ENCODE measurements at places on chromosomes 7 and 10.

DNA sequence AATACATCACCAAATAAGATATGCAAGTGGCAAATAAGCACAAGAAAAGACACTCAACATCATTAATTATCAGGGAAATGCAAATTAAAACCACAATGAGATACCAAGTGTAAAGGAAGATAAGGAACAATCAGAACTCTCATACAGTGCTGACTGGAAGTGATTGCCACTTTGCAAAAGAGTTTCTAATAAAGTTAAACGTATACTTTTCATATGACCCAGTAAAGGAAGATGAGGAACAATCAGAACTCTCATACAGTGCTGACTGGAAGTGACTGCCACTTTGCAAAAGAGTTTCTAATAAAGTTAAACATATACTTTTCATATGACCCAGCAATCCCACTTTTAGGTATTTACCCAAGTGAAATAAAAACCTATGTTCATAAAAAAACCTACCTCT, 12.2 kb upstream of the JMJD1C start:
- no peak for DNase-seq

GRCh38 chr10:77026148-77026547, 611.5 kb downstream of the KCNMA1 start:
- no peak for DNase-seq

GRCh38 chr10:110643653-110644597, at the start of gene RBM20:
Gene RBM20, plus strand, starts transcription at chr10:110644336. Its CDS starts 119 bp downstream, at chr10:110644455.
- DNase-seq = no peak

DNA sequence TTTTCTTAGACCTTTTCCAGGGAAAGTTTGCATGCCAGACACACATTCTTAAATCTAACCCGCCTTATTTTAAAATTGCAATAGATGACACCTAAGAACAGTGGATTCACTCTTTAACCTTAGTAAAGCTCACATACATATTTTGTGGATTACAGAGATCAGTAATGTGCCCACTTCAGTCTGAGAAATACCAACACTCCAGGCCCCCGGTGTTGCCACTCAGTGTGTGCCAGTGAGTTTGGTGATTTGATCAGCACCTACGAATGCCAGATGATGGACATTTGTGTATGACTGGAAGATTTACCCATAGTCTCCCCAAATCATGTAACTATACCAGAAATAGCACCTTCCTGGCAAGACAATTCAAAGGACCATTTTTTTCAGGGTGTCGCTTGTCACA, 2.6 kb downstream of the LRRN3 start:
- no peak for DNase-seq

- no peak for DNase-seq
These were observed 61.6 kb upstream of the KIAA1217 start for GRCh38 chr10:24147321-24147720.

GRCh38 chr10:121437596-121437995, 160.6 kb downstream of the FGFR2 start:
- DNase-seq = no peak

GRCh38 chr10:74929197-74929596, 102.8 kb downstream of the KAT6B start:
- DNase-seq = no peak

- DNase-seq = no peak
These were observed 28.6 kb downstream of the RABGEF1 start for GRCh38 chr7:66768865-66769832.

GRCh38 chr7:22604246-22604645, 104.3 kb upstream of the STEAP1B start:
- DNase-seq = no peak

DNA sequence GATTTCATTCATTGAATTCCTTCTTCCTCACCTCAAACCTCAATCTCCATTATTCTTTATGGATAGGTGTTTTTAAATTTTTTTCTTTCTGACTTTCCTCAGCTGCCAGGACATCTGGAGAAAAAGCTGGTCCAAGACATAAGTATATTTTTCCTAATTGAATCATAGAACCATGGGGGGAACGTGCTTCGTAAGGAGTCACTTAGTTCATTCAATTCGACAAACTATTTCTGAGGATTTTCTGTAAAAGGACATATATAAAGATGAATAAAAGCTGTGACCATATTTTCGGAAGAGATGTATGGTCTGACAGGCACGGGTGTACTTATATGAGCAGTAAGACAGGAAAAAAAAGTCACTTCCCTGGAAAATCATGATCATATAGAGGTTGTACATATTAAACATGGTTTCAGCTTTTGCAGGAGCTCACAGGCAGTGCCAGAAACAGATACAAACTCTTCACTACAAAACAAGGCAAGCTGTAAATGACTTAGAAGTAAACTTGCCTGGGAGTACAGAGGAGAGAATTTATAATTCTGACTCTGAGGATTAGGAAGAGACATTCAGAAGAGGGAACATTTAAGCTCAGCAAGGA, 88.2 kb upstream of the EGR2 start:
- no peak for DNase-seq

- DNase-seq = no peak
These were observed 33.0 kb upstream of the PLXNA4 start for GRCh38 chr7:132609222-132609621.

DNA sequence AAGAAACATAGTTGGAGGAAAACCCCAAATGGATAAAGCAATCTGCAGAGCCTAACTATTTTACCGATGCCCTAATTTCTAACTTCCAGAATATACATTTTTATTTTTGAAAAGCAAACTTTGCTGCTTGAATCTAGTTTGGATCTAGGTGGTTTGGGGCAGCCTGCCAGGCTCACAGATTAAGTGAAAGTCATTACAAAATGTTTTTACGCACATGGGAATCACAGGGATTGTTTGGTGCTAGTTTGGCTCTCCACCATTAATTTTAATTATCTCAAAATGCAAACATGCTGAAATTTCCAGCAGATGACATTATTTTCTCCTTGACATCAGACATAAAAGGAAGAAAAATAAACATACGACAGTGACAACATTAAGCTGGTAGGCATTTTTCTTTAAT, 166.7 kb upstream of the INHBA start:
- no peak for DNase-seq

DNA sequence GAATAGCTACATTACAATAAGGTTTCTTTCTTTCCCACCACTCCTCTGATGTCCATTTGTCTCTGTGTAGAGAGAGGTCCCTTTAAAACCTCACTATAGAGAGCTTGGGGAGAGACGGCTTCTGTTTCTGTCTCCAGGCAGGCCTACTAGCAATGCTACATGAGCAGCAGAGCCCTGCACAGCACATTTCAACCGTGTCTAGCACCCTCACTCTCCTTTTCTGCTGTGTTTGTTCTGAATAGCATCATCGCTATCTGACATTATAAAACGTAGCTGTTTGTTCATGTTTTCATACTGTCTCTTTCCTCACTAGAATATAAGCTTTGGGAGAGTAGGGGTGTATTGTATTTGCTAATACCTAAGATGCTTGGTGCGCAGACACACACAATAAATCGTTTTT, 487.8 kb upstream of the DPP6 start:
- DNase-seq = no peak

DNA sequence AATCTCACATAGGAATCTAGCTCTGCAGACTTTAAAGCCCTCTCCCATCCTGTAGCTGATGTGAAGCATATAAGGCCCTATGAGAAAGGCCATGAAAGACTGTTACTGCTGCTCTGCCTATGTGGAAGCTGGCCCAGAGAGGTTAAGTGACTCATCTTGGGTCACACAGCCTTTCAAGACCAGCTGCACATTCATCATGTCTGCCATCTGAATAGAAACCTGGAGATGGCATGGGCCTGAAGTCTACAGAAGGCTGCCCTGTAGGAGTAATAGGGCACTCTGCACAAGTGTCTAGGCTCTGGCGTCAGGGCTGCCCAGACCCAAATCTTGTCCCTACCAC, 59.4 kb upstream of the COL13A1 start:
- no peak for DNase-seq

GRCh38 chr10:33238643-33239042, 95.8 kb downstream of the NRP1 start:
- no peak for DNase-seq

DNA sequence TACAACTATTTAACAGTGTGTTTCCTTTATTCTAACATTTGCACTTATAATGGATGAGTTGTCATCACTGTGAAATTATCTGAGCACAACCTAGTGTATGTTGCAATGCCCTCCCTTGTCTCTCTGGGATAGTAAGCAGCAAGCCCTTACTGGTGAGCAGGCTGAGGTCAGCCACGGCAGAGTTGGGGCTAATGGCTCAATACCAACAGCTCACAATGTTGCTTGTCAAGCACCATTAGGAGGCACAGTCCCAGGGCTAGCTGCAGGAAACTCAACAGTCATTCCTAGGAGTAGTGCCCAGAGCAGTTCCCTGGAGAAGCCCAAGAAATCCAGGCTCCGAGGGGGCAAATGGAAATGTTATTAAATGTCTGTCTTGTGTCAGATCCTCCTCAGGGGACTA, 858.4 kb downstream of the GRID1 start:
- no peak for DNase-seq

- DNase-seq = no peak
These were observed 16.4 kb downstream of the SRRM3 start for GRCh38 chr7:76217942-76218566.

DNA sequence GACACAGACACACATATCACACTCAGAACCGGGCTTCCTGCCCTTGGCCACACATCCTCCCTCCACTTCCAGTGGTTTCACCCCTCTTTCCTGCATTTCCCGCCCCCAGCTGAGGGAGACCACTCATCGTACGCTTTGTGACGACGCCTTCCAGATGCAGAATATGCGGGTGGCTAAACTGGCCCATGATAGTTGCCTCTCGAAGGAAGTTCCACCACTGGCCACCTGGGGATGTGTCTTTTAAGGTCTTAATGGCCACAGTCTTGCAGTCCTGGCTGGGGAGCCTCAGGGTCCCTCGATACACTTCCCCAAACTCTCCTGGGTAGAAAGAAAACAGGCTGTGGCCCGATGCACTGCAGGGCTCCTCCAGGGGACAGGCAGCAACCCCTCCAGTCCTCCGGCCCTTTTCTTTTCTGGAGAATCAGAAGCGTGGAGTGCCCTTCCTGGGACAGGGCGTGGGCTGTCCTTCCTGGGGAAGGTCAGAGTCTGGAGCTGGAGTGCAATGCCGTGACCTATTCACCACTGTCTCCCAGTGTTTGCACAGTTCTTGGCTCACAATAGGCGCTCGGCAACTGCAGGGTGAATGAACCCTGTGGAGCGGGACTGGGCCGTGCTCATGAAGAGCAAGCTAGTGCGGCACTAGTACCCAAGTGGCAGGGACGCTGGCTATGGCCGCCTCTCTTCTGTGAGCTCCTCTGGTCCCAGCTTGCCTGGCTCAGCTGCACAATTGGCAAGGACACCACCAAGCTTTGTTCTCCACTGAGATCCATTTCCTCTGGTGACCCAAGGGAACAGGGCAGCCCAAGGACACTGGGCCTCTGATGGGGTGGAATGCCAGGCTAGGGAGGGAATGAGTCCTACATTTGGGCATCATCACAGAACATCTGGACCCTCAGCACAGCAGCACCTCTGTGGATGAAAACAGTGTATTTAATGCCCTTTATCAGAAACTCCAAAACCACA, 13.2 kb downstream of the EPHA1 start:
- no peak for DNase-seq

DNA sequence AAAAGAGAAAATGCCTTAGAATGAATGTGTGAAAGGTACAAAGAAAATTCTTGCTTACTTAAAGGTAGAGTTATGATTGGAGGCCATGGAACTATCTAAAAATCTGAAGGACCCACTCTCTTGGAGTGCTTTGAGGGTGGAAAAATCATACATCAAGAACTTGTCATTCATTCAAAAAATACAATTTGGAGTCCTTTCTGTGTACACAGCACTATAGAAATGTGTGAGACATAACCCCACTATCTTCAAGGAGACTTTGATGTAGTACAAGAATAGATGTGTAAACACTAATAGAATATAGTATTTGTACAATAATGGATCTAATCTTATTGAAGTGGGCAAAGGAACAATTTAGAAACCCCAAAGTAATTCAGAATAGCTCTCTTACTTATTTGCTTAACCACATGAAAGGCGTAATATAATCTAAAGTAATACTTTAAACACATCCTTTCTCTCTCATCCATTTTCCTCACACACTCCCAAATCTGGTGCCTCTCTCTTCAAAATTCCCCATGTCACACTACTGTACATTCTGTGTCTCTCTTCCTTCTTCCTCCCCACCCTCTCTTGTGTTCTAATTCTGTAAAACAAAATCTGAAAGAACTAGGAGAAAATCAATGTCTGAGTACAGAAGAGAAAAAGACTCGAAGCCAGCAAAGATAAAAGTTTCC, 166.7 kb downstream of the DNAJB9 start:
- peak; percentile 31 for DNase-seq

GRCh38 chr10:119520283-119520682, 22.2 kb downstream of the RGS10 start:
- DNase-seq = no peak

- DNase-seq = no peak
These were observed 19.1 kb downstream of the ATXN7L1 start for GRCh38 chr7:105857009-105857952.

- no peak for DNase-seq
These were observed 19.9 kb upstream of the GPR141 start for GRCh38 chr7:37663693-37664092.
